NCI-H460 (cell line): ENCODE measurements at places on chromosomes 5 and 9.

DNA sequence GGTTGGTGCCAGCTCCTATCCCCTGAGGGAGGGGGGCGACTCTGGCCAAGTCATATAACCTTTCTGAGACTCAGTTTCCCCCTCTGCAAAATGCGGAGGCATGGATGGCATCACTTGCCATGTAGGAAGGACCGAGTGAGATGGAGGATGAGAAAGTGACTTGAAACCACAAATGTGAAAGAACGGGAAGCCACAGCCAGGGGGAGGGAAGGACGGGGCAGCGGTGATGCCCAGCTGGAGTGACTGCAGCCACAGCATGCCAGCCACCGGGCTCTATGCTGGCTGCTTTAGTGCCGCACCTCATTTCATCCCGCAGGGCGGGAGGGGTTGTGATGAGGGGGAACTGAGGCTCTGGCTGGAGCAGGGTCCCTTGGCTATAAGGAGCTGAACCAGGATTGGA, 74.5 kb downstream of the HMCN2 start:
- DNase-seq: no peak

DNA sequence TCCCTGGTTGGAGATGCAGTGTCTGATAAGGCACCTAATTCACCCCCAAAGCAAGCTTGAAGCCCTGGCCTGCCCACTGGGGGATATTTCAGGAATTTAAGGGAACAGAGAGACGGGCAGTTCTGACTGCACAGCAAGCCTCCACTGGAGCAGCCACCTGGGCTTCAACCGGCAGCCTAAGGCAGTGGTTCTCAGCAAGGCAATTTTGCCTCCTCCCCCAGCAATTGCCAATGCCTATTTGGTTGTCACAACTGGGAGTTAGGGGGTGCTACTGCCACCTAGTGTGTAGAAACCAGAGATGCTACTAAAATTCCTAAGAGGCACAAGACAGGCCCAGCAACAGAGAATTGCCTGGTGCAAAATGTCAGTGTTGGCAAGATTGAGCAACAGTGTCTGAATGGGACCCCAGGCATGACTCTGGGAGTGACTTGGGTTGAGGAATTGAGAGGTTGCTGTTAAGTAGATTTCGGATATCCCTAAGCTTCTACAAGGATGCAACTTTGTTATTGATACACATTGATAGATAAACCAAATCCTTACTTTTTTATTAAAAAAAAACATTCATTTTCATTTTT, 58.7 kb upstream of the CTSL start:
- no peak for DNase-seq

DNA sequence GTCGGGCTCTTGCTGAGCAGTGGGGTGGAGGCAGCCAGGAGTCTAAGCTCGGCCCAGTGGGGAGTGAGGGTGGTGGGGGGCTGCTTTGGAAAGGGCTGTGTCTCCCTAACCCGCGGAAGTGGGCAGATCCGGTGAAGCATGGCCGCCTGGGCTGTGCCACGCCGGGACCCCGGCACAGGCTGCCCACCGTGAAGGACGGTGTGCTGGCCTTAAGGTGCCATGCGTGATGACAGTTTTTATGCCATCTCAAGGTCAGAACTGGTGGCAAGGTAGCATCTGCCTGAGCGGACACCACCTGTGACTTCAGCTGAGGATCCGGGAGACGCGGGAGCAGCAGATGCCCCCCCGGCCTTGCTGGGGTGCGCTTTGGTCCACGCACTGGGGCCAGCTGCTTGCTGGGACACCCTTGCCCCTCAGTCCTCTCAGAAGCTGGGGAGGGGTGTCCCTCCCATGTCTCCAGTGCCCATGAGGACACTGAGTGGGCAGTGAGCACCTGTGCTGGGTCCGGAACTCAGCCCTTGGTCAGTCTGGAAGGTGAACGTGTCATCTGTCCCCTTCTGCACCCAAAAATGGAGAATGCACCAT, 53.9 kb downstream of the AHRR start:
- no peak for DNase-seq

GRCh38 chr9:4070266-4070665, 229.6 kb downstream of the GLIS3 start:
- DNase-seq: no peak

GRCh38 chr9:126638571-126639132, 24.9 kb downstream of the LMX1B start:
- no peak for DNase-seq

- DNase-seq: peak; percentile 38
Observed at GRCh38 chr9:33452828-33453271, 5.5 kb upstream of the AQP3 start.

DNA sequence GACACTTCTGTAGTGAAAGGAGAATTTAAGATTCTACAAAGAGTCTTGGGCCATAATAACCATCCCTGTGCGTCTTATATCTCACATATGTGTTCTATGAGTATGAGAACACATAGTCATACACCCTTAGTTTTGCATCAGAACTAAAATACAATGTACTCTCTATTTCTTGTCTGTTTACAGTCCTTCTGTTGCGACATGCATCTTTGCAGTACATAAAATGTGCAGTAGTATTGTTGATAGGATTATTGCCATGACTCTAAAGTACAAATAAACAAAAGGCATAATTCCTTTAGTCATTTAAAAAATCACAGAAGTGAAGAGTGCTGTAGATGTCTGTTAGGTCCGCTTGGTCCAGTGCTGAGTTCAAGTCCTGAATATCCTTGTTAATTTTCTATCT, 201.9 kb downstream of the NR3C1 start:
- peak; percentile 58 for DNase-seq

DNA sequence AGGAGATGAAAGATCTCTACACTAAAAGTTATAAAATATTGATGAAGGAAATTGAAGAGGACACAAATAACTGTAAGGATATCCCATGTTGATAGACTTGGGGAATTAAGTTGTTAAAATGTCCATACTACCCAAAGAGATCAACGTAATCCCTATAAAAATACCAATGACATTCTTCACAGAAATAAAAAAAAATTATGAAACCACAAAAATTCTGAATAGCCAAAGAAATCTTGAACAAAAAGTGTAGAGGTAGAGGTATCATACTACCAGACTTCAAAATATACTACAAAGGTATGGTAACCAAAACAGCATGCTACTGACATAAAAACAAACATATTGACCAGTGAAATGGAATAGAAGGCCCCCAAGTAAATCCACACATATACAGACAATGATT, 71.5 kb upstream of the ELL2 start:
- no peak for DNase-seq

GRCh38 chr5:59099270-59099994, 516.6 kb downstream of the RAB3C start:
- DNase-seq: peak; percentile 66

DNA sequence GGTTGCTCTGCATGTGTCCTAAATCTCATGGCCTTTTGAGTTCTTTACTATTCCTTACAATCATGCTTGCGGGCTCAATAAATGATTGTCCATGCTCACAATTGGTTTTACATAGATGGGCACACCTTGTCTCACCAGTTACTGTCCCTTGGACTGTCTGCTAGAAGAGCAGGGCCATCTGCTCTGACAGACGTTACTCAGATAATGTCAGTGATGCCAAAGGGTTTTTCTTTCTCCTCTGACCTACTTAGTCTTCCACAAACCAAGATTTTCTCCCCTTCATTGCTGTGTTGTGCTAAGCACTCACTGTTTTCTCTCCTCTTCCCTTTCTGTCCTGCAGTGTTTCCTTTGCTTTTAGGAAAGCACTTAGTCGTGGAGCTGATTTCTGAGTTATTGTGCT, 562.3 kb downstream of the KIF4B start:
- no peak for DNase-seq

DNA sequence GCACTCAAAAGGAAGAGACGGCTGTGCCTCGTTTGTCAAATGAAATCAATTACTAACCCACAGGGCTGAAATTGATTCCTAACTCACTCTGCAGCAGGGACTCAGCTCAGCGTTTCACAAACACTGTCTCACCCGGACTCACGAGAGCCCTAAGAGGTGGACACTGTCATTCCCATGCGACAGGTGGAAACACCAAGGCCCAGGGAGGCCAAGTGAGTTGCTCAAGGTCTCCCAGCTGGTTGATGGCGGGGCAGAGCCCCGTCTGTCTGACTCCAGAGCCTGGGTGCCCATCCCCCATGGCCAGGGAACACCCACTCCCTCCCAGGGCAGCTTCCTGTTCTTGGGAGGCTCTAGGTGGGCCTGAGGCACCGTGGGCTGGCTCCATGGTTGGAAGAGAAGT, 1.3 kb upstream of the PLPP7 start:
- DNase-seq: no peak

- no peak for DNase-seq
Observed at GRCh38 chr5:101103874-101104273, 200.8 kb upstream of the ST8SIA4 start.

GRCh38 chr9:16679327-16679821, 191.1 kb downstream of the BNC2 start:
- DNase-seq: no peak

DNA sequence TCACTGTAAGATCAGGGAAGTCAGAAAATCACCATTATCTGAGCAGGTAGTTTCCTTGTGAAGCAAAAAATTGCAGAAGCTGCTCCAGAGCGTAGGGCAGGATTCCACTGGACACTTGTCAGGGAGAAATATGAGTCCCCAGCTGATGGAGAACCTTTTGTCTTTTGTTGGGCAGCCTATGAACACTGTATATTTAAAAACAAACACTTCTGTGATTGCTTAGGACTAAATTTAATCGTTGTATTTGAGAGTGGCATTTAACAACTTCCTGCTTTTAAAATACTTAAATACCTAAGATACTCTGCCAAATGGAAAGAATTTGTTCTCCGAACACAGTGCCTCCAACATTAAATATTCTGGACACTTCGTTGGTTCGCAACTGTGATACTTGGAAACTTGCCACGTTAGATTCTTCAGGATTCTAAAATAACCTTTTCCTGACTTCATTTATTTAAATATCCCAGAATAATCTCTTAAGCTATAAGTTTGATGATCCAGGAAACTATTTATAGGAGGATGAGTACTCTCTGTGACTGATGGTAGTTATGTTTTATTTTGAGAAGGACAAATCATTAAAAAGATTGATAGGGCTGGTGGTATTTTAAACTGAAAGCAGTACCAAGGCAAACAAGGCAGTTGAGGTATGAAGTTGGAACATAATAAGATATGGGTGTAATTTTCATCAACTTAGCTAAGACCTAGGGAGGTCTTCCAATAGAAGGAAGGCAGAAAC, 2.7 kb upstream of the HSPA4 start:
- no peak for DNase-seq

DNA sequence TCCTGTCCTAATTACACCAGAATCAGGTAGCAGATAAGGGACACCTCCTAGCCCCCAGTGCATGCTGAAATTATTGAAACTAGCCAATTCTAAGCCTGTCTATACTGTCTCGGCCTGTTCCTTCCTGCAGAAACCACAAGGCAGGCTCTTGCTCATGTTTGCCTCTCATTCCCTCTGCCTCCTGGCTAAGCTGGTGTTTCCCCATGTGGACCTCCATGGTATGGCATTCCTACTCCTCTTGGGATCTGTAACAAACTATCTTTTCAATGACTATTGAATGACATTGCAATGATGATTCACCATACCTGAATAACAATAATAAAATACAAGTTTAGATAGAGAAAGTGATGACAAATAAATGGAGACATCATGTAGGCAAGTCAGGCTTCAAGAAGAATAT, 35.6 kb upstream of the ADAMTS16 start:
- no peak for DNase-seq

- DNase-seq: no peak
Observed at GRCh38 chr9:16718952-16719351, 151.5 kb downstream of the BNC2 start.

- DNase-seq: no peak
Observed at GRCh38 chr9:104835161-104835560, 71.2 kb downstream of the NIPSNAP3B start.

DNA sequence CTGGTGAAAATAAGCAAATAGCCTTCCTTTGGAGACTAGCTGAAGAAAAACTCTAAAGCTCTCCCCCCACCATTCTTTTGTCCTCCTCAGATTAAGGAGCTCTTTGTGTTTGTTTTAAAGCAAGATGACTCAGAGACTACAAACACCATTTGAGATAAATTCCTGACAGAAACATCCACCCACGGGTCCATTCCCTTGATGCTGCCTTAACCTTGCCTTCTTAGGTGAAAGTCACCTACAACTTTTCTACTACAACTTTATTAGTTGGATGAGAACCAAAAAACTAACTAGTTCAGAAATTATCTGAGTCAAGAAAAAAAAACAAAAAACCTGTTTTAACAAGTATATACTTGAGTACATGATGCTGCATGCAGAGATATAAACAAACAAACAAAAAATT, 831.1 kb downstream of the NR2F1-AS1 start:
- no peak for DNase-seq

DNA sequence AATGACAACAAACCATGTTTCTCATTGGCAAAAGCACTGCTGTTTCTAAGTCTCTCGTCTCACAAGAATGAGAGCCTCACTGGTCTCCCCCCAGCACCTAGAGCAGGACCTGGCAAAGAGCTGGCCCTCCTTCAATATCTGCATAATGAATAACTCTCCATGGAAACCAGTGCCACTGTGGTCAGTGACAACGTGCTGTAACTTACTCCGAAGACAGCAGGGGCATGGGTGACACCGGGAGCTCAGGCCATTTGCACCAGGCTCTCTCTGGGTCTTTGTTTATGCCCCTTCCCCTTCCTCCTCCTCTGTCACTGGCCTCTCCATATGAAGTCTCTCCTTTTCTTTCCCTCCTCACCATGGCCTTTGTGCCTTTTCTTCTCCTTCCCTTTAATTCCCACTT, 33.3 kb downstream of the TAS2R1 start:
- DNase-seq: no peak

- DNase-seq: no peak
Observed at GRCh38 chr5:110203661-110204060, 513.9 kb downstream of the MAN2A1 start.

DNA sequence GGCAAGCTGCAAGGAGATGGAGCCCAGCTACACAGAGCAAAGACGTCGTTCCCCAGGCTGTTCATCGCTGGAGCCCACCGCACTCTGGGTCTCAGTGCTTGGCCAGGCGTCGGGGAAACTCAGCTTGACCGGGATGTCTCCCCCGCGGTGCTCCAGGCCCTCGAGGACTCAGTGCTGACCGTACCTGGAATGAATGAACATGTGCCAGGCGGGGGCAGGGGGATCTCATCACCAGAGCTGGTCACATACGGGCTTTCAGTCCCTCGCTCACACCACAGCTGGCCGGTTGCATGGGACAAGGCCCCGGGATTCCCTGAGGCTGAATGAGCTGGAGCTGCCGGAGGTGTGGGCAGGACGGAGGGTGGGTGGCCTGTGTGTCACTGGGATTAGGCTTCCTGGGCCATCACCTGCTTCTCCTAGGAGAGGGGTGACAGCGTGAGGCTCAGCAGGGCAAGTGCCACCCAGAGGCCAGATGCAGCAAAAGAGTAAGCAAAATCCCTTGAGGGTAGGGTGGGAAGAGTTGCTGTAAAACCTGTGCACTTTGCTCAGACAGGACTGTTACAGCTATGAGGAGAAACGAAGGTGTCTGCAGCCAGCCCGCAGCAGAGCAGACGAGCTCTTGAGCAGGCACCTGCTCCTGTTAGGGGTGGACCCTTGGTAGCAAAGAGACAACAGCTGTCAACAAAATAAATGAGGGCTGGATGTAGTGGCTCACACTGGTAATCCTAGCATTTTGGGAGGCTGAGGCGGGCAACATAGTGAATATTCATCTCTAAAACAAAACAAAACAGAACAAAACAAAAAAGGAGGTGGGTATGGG, 70.7 kb upstream of the RAPGEF1 start:
- DNase-seq: no peak

GRCh38 chr9:130205912-130206311, 33.7 kb downstream of the NCS1 start:
- no peak for DNase-seq
